GM23248 (cell line): ENCODE measurements at places on chromosomes 2 and 18. TPM values are rescaled to one million over a fixed set of nuclear protein-coding genes. Genes with fewer than 3 reads are reported as not detected.

The VWA3B gene
- total RNA-seq = not detected in 2 replicates

The DOK6 gene
- total RNA-seq = 0.76 and 5.2 TPM in 2 replicates

The TMEM163 gene
- total RNA-seq = not detected in 2 replicates

The TIGD1 gene
- 2.0 and 4.3 TPM in 2 replicates for total RNA-seq

The DYNAP gene
- total RNA-seq = not detected in 2 replicates

The KCNIP3 gene
- 10.7 and 11.9 TPM in 2 replicates for total RNA-seq

The CABYR gene
- 2.9 and 4.9 TPM in 2 replicates for total RNA-seq

The KHK gene
- not detected in 2 replicates for total RNA-seq

The TRABD2A gene
- 5.0 and 5.7 TPM in 2 replicates for total RNA-seq

The WIPF1 gene
- total RNA-seq = 20.1 and 21.4 TPM in 2 replicates

The NPHP1 gene
- 2.0 and 3.1 TPM in 2 replicates for total RNA-seq

The NT5DC4 gene
- not detected in 2 replicates for total RNA-seq
